ENCODE measurements at places on chromosomes 4 and X. TPM values are rescaled to one million over a fixed set of nuclear protein-coding genes. Genes with fewer than 3 reads are reported as not detected.

DNA sequence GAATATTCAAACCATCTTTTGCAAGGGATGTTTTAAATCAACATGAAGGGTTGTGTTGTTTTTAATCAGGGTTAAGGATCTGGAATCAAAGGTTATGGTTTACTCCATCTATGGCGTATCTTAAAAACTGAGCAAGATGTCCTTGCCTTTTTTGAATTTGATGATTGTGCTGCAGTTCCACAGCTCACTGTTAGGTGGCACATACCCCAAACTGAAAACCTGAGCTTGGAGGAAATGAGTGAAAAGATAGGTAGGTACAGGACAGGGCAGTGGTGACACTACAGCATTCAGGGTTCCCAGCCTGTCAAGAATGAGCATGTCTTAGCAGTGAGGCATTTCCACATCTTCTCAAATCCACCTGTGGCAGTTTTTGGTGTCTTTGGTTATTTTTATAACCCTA, 13.1 kb upstream of the EOLA1 start:
- peak overlapping the region; percentile 64 for H3K27ac ChIP-seq
- peak; percentile 46 for DNase-seq
- H3K36me3 ChIP-seq, result peaks cover 13% of the 10 kb centered on the region
- peaks cover 35% of the 10 kb centered on the region for H3K4me1 ChIP-seq

- H3K4me3 ChIP-seq, result peak overlapping the region; percentile 27
- peaks cover 10% of the 10 kb centered on the region for H3K4me1 ChIP-seq
- DNase-seq, result no peak
- peaks cover 12% of the 10 kb centered on the region for H3K36me3 ChIP-seq
Measured at GRCh38 chr4:186722796-186723291, 812 bp downstream of the FAT1 start.

GRCh38 chrX:57447856-57448255, 144.0 kb upstream of the ZXDB start:
- no peak overlapping the region for H3K4me3 ChIP-seq
- no peaks in the 10 kb centered on the region for H3K4me1 ChIP-seq
- H3K27ac ChIP-seq, result no peak overlapping the region
- DNase-seq, result no peak

DNA sequence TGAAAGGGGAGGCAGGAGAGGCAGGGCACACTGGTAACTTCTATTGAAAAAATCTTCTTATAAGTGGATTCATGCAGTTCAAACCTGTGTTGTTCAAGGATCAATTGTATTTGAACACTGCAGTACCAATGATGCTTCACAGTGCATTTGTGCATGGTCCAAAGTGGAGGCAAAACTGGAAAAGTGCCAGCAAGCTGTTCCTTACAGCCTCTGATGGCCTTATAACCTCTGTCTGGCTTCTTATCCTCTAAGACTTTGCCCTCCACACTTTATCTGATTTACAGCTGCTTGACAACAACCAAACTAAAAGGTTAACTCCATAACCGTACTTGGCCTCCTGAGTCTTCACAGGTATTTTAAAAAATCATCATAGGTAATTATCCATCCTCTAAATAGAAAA, 40.4 kb downstream of the MAGEB17 start:
- no peak for DNase-seq
- no peak overlapping the region for H3K4me3 ChIP-seq
- H3K36me3 ChIP-seq, result no peaks in the 10 kb centered on the region
- H3K27ac ChIP-seq, result no peak overlapping the region

GRCh38 chr4:1780435-1780834, 12.7 kb upstream of the FGFR3 start:
- H3K4me1 ChIP-seq, result no peaks in the 10 kb centered on the region
- no peaks in the 10 kb centered on the region for H3K36me3 ChIP-seq
- no peak for DNase-seq
- no peaks in the 10 kb centered on the region for H3K27me3 ChIP-seq

Gene MAB21L2
- not detected for total RNA-seq

Gene NEXMIF
- 0.13 TPM for total RNA-seq

DNA sequence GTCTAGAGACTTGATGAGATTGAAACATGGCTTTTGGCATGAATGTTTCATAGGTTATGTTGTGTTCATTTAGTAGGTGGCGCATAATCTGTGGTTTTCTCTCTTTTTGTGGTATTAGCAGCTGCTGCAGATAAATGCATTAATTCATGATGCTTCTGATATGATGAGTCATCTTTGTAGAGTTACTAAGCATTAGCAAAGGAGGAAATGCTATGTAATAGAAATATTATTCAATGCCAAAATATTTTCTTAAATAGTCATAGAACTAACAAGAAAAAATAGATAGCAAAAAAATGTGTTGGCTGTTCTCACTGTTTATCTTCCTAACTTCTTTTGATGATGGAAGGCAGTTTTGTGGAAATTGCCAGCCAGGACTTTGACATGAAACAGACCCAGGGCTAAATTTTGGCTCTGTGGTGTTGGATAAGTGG, 3.6 kb downstream of the ZXDB start:
- no peaks in the 10 kb centered on the region for H3K27me3 ChIP-seq
- peaks cover 38% of the 10 kb centered on the region for H3K4me1 ChIP-seq
- H3K4me3 ChIP-seq, result peak overlapping the region; percentile 59
- H3K27ac ChIP-seq, result peak overlapping the region; percentile 7

GRCh38 chrX:47264483-47265173, 31.8 kb downstream of the USP11 start:
- no peaks in the 10 kb centered on the region for H3K36me3 ChIP-seq
- H3K4me3 ChIP-seq, result no peak overlapping the region
- DNase-seq, result peak; percentile 16
- H3K4me1 ChIP-seq, result peaks cover 17% of the 10 kb centered on the region
- no peaks in the 10 kb centered on the region for H3K27me3 ChIP-seq

Gene ADGRG4
- not detected for total RNA-seq

GRCh38 chr4:74188912-74189311, 31.0 kb downstream of the MTHFD2L start:
- H3K27me3 ChIP-seq, result no peaks in the 10 kb centered on the region
- no peaks in the 10 kb centered on the region for H3K36me3 ChIP-seq
- H3K4me1 ChIP-seq, result no peaks in the 10 kb centered on the region
- H3K4me3 ChIP-seq, result no peak overlapping the region
- DNase-seq, result no peak

Gene ADRA2C
- total RNA-seq, result not detected

Gene SPRY1
- 18.5 TPM for total RNA-seq

Gene TKTL1
- total RNA-seq, result 2.0 TPM

DNA sequence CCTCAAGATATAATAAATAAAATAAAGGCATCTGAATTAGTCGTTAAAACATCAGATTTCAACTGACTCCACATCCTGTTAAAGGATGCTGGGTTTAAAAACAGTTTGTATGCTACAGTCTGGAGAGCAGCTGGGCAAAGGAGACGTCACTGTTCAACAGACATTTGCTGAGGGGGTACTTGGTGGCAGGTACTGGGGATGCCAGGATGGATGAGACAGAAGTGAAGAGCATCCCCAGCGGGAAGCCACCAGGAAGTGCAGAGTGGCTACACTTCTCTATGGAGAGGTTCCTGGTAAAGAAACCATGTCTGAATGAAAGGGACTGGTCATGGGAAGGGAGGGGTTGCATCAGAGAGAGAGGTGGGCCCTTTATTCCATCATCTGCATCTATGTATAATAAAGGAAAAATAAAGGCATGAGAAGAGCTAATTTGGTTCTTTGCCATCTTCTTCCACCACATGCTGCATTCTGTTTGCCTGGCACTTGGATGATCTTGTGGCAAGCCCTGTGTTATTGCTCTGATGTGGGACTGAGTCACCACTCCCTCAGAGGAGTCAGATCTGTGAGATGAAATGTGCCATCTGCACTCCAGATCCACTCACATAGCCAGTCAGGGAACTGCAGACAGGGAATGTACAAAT, 145.0 kb downstream of the SOWAHB start:
- no peak overlapping the region for H3K4me3 ChIP-seq
- no peak overlapping the region for H3K27ac ChIP-seq
- H3K27me3 ChIP-seq, result peaks cover 36% of the 10 kb centered on the region

Gene C4orf51
- total RNA-seq, result not detected

DNA sequence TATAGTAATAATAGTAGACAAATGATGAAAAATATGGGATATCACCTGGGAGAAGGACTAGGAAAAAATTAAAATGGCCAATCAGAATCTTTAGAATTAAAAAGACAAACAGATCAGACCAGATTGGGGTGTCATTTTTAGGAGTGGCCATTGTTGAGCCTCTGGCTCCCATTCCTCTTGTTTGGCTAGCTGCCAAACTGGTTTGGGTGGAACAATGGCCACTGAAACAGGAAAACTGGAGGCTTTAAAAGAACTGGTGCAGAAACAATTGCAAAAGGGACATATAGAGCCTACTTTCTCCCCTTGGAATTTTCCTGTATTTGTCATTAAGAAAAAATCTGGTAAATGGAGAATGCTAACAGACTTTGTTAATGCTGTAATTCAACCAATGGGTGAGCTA, 294.8 kb upstream of the DKK2 start:
- no peaks in the 10 kb centered on the region for H3K27me3 ChIP-seq
- no peaks in the 10 kb centered on the region for H3K36me3 ChIP-seq
- no peak overlapping the region for H3K4me3 ChIP-seq
- no peaks in the 10 kb centered on the region for H3K4me1 ChIP-seq
- DNase-seq, result no peak
